Motor neuron (in vitro differentiated cells): ENCODE measurements at places on chromosomes 13 and 19. TPM values are rescaled to one million over a fixed set of nuclear protein-coding genes. Genes with fewer than 3 reads are reported as not detected.

DNA sequence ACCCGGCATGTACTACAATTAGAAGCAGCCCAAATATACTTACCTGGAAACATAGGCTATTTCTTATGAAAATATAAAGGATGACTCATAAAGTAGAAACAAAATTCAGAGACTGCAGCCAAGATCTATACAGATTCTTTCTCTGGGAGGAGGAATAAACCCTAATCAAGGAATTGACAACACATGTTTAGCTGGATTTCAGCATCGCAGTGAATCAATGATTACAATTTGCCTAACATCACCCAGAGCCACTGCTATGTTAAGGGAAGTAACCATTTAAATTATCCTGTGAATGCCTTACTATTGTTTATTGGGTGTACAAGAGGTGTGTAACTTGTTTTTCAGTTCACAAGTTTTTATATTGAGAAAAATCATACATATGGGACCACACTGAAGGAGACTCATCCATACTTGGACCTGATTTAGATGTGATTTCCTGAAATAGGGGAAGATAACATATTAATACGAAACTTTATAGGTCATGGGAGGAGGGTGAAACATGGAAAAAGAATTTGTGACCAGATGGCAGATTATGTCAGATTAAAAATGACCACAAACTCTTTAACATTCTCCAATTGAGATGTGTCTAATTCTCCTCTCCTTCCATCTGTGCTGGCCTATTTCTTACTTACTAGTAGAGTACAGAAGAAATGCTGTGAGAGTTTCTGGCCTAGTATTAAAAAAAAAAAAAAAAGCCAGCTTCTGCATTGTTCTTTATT lies 1168.4 kb downstream of the SLITRK1 start:
- no peak for ATAC-seq

- ATAC-seq: no peak
Measured at GRCh38 chr19:21608571-21608970, 103.2 kb downstream of the ZNF429 start.

DNA sequence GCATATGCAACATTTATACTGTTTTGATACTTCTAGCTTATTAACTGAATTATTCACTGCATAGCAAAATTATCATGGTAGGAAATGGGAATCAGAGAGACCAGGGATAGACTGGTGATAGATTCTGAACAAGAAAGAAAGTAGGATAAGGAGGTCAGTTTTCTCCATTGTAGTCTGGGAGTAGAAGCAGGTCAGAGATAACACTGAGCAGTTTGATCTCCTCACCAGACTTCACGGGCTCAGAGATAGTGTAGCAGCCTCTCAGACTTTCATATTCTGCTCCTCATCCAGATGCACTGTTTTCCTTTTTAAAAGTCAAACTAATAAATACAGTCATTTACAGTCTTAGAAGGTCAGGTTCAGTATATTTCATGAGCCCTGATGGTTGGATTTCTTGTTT lies 56.0 kb upstream of the MYO16 start:
- ATAC-seq: no peak

- ATAC-seq: peak; percentile 63
Measured at GRCh38 chr13:41645331-41645730, 188.0 kb downstream of the RGCC start.

- no peak for ATAC-seq
Measured at GRCh38 chr13:100944791-100945345, 270.3 kb upstream of the TMTC4 start.

DNA sequence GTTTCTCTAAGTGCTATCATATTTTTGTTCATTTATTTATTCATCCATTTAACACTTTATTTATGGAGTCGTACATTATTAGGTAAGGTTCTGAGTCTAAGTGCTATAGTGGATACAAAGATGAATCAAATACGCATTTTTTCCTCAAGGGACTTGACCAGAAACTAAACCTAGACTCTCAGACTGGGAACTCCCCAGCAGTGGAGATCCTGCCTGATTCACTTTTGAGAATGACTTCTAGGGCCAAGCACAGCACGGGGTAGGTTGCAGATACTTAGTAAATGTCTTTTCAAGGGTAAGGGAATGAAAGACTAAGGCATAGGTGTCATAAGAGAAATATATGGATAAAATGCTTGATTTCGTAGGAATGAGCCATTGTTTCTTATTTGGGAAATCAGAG lies 7.2 kb downstream of the DNAJC15 start:
- no peak for ATAC-seq

- ATAC-seq: no peak
Measured at GRCh38 chr13:38951525-38952313, 38.9 kb downstream of the STOML3 start.

GRCh38 chr13:76466043-76466442 lies 420.2 kb downstream of the KCTD12 start:
- peak; percentile 87 for ATAC-seq

DNA sequence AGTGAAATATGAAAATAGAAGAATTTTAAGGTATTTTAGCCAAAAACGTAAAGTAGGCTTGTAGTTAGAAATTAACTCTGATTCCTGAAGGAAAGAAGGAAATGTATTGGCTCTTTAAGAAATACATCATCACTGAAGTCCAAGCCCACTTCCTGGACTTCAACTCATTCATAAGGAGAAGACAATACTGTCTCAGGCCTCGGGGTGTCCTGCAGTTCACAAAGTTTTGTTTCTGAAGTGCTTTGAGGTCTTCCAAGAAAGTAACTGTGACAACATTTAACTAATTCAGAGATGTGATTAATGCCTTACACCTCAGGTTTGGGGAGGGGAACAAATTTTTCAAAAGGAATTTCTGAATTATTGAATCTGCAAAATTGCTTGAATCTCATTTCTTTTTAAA lies 65.8 kb upstream of the STARD13 start:
- no peak for ATAC-seq

DNA sequence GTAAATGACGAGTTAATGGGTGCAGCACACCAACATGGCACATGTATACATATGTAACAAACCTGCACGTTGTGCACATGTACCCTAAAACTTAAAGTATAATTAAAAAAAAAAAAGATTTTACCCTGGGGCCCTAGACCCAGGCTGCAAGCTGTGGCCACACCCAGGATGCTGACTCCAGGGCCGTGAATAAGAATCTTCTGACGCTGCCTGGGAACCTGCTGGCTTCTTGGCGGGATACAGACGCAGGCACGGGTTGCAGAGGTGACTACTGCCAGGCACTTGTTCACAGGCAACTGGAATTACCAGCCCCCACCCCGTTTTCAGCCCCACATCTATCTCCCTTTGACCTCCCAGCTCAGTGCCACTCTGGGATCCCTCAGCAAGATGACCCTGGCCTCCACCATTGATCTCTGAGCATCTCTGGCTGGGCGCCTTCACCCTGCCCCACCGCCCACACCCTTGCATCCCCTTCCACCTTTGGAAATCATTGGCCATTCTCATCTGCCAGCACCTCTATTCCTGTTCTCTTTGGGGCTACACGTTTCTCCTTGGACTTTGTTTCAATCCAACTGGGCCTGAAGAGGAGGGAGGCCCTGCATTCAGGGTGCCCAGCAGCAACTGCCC lies 21.1 kb upstream of the CFAP97D2 start:
- ATAC-seq: no peak

Gene TEX101
- total RNA-seq: not detected in 2 replicates

Gene CD79A
- 0.41 TPM in 1 of 2 replicates, not detected in the other for total RNA-seq

Gene TMEM86B
- 2.0 TPM in 2 replicates for total RNA-seq

Gene DNAAF3
- 4.4 and 6.4 TPM in 2 replicates for total RNA-seq

Gene TGFBR3L
- 0.49 and 1.0 TPM in 2 replicates for total RNA-seq

Gene ZNF787
- 17.8 and 23.6 TPM in 2 replicates for total RNA-seq
